ENCODE measurements at places on chromosomes 5 and 9. TPM values are rescaled to one million over a fixed set of nuclear protein-coding genes. Genes with fewer than 3 reads are reported as not detected.

GRCh38 chr9:97717866-97718265 is 20.7 kb upstream of the XPA start:
- no peak for DNase-seq

GRCh38 chr5:104913841-104914281 is 1351.3 kb upstream of the NUDT12 start:
- DNase-seq: no peak

The CCL27 gene
- not detected for total RNA-seq

- no peak for DNase-seq
Observed at GRCh38 chr5:73170522-73170921, 2.5 kb upstream of the TMEM174 start.

DNA sequence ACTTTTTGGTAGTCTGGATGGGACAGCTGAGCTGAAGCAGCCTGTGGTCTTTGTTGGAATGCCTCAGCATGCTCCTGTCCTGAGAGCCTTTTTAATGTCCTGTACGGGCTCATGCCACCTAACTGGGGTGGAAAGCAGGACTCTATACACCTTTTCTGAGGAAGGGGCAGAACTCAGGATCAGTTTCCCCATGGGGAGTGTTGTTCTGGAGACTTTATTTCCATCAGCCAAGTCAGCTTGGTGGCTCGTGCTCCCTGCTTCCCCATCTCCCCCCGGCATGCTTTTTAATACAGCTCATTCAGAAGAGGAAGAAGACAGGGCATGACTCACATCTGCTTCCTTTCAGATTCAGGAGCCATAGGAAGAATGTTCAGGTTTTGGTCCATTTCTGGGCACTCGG is 5.1 kb upstream of the SEPTIN8 start:
- peak; percentile 66 for DNase-seq

All from M059J (cell line).